Activated CD8-positive, alpha-beta memory T cell treated with anti-CD3 and anti-CD28 coated beads, Interleukin-2, amount 50 U/mL, for 4 hours (primary cell): ENCODE measurements at places on chromosomes 1 and 21.
A peak's percentile ranks its signal among the peaks of the same experiment; 100 is the strongest.

DNA sequence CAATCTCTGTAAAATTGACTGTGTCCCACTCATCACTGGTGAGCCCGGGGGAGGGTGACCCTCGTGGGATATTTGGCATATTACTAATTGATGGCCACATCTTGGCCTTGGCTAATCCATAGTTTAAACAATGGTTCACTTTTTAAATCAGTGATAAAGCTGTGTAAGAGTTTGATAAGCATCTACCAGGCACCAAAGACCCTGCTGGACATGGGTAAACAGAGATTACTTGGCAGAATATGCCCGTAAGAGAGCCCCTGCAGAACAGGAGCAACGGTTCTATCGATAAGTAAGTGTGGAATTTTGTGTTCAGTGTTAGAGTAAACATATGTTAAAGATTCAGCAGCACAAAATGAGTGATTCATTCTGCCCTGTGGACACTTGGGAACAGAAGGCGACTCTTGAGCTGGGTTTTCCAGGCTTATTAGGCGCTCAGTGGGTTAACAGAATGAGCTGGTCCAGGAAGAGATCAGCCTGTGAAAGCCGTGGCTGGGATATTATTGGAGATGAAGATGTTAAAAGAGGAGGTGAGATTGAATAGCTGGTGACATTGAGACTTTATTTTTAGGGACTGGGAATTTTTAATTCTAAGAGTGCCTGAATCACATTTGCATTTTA, 55.9 kb downstream of the CNST start:
- DNase-seq: no peak

DNA sequence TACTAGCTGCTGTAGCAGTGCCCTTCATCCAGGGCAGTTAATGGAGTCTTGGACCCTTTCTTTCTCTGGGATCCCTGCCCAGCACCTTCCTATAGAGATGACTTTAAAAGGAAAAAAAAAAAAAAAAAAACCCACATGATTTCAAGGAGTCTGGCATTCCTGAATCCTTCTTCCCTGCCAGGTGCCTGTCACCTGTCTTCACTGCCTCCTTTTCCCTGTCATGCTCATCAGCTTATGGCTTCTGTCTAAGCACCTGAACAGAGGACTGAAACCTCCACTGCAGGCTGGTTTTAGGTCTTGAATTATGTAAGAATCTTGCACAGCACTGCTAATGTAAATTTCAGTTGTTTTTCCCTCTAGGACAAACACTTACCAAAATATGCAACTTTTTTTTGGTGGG, 24.9 kb downstream of the PPT1 start:
- no peak for DNase-seq

DNA sequence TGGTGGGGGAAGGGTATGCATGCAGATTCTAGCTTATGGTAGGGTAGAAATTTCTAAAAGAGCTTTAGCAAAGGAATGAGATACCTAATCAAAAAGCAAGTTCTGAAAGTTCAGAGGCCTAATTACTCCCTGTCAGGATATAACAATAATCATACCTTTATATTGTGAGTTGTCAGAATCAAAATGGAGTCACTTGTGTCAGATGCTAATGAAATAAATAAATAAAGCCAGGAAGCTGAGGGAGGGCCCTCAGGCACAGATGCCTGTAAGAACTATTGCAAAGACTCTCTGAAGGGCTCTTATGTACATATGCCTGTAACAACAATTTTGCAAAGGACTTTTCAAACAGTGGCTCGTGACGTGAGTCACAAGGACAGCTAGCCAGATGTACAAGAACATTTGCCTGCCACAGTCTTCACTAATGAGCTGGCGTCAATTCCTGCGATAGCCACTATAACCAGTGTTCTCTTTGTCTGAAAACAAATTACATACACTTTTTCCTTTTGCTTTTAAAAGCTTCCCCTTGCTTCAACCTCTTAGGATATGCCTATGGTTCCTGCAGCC, 27.4 kb upstream of the DNASE2B start:
- no peak for DNase-seq

- no peak for DNase-seq
Observed at GRCh38 chr1:22826604-22827580, 116.3 kb downstream of the EPHB2 start.

- no peak for DNase-seq
Observed at GRCh38 chr1:6586404-6586816, 6.6 kb downstream of the ZBTB48 start.

DNA sequence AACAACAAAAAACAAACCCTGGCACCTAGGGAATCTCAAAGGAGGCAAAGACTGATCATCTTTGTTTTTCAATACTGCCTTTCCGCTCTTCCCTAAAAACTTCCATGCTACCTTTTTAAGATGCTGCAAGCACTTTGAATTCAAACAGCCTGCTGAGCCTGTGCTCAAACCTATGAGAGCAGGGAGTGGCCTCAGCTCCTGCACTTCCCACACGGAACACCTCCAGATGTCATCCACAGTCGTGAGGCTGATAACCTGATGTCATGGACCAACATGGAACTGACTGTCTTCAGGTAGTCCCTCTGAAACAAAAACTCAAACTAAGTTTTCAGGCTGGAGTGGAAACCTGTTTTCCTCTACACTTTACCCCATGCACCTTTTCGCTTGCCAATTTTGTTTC, 46.8 kb downstream of the DESI2 start:
- no peak for DNase-seq

- no peak for DNase-seq
Observed at GRCh38 chr21:33977017-33977720, 61.6 kb upstream of the ATP5PO start.

GRCh38 chr1:28326984-28327383, 1.9 kb upstream of the MED18 start:
- DNase-seq: no peak

- no peak for DNase-seq
Observed at GRCh38 chr1:29856340-29857114, 620.2 kb downstream of the PTPRU start.

- DNase-seq: no peak
Observed at GRCh38 chr1:32746130-32746529, 43.6 kb upstream of the SYNC start.

- peak; percentile 78 for DNase-seq
Observed at GRCh38 chr1:10909697-10910680, 102.5 kb upstream of the TARDBP start.

GRCh38 chr1:196550731-196551130, 57.5 kb downstream of the KCNT2 start:
- no peak for DNase-seq

GRCh38 chr1:18575620-18576019, 55.0 kb upstream of the PAX7 start:
- peak; percentile 53 for DNase-seq

DNA sequence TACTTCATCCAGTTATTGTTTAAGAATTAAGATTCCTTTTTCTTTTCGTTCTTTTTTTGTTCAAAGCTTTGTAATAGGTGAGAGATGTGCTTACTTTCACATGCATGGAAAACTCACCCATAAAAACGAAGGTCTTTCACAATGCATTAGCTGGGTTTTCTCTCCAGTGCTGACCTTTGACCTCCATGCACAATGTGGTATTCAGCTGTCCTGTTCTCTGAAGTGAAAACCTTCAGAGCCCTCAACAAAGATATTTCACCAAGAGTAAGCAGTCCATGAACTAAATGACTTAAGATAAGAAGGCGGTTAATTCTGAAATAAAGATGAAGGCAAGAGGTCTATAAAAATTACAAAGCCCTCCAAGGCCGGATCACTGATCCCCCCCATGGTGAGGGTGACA, 77.1 kb upstream of the IPO9 start:
- DNase-seq: no peak

GRCh38 chr1:66383168-66383567, 150.8 kb upstream of the SGIP1 start:
- no peak for DNase-seq

DNA sequence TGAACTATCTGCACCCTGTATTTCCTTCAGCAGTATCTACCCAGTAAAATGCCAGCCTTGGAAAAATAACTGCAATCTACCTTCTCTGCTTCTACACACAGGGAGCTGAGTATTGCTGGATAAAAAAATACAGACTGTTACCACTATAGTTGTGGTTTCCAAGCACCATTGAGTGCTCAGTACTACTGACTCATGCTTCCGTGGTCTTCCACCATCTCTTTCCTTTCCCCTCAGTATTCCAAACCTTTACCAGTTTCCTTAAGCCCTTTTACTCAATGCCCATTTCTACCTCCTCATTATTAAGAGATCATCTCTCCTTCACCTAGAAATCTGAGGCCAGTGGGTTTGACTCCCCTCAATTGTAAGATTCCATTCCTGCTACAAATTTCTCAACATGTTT, 23.8 kb downstream of the GLMN start:
- no peak for DNase-seq

DNA sequence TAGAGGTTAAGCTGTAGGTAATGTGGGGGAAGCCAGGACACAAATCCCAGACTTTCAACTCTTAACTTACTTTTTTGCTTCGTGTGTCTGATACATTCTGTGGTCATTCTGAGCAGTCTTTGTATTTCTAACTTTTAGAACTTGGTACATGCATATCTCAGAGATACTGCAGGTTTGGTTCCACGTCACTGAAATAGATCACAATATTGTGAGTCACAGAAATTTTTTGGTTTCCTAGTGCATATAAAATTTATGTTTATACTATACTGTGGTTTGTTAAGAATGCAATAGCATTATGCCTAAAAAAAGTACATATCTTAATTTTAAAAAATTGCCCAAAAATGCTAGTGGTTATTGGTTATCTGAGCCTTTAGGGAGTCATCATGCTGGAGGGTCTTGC, 3.2 kb downstream of the URB2 start:
- DNase-seq: no peak

DNA sequence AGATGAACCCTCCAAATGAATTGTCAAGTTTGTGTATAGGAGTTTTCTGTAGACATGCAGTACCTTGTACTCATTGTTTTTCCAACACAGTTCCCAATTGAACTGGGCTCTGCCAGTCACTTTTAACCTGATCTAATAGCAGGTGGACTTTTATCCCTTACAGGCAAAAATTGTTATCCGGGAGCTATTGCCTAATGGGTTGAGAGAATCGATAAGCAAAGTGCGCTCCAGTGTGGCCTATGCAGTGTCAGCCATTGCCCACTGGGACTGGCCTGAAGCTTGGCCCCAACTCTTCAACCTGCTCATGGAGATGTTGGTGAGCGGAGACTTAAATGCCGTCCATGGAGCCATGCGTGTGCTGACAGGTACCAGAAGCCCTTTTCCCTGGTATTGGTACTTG, 19.3 kb downstream of the IPO9 start:
- DNase-seq: no peak
